Osteoblast (primary cell): ENCODE measurements at places on chromosomes 1 and 21. TPM values are rescaled to one million over a fixed set of nuclear protein-coding genes. Genes with fewer than 3 reads are reported as not detected.

Gene PRAMEF27
- total RNA-seq: not detected in 2 replicates

Gene EVA1C
- 5.0 and 8.0 TPM in 2 replicates for total RNA-seq

Gene SPRR2F
- not detected in 2 replicates for total RNA-seq

Gene OR2L2
- total RNA-seq: under 0.01 TPM in 2 replicates

Gene STUM
- under 0.01 TPM in 1 of 2 replicates, not detected in the other for total RNA-seq

- DNase-seq: no peak
These were observed 125.6 kb downstream of the URB2 start for GRCh38 chr1:229751610-229752009.

DNA sequence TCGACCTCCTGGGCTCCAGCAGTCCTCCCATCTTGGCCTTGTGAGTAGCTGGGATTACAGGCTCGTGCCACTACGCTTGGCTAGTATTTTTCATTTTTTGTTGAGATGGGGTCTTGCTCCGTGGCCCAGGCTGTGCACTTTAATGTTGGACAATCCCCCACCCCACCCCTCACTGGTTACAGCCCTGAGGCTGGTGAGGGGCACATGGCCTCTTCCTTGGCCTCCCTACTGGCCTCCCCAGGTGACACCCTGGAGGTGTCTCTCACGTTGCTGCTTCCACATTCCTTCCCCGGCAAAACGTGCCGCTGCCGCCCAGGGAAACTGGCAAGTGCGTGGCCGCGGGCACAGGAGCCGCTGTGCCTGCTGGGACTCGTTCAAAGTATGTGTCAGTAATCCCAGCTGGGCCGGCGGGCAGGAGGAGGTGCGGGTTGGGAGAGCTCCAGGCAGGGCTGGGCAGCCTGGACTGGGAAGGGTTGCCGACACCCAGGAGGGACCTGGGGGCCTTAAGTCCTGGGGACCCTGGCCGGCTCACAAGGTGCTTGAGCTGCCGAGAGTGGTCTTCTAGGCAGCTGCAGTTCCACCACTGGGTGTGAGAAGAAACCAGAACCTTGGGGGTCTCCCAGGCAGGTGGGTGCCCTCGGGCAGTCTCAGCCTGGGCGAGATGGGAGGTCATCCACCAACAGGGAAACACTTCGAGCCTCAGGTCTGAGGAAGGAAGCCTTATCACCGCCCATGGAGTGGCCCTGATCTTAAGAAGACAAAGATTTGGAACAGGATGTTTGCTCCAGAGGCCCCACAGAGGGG lies 6.5 kb downstream of the WNT3A start:
- peak; percentile 81 for DNase-seq

- no peak for DNase-seq
These were observed 16.6 kb downstream of the STX12 start for GRCh38 chr1:27789540-27790041.

DNA sequence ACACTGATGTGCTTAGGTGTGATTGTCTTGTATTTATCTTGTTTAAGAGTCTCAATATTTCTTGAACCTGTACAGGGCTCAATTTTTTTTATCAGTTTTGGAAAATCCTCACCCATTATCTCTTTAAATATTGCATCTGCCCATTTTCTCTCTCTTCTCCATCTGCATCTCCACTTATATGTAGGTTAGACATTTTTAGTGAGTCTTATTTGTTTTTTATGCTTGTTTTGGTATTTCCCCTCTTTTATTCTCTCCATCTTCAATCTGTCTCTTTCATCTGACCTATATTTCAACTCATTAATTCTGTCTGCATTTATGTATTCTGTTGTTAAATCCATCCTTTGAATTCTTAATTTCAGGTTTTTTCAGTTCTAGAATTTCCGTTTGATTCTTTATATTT lies 32.9 kb upstream of the SHCBP1L start:
- DNase-seq: no peak

- no peak for DNase-seq
These were observed 206.5 kb downstream of the TNR start for GRCh38 chr1:175536921-175537320.

DNA sequence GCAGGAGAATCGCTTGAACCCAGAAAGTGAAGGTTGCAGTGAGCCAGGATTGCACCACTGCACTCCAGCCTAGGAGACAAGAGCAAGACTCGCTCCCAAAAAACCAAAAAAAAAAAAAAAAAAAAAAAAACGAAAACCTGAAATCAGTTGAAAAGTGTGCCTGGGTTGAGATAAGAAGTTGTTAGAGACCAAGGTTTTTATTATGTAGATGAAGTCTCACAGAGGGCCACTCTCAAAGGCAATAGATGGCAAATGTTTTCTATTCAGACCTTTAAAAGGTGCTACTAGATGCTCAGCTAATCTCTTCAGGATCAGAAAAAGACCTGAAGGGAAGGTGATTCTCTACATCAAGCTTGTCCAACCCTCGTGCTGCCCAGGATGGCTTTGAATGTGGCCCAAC lies 17.6 kb downstream of the CAPN2 start:
- no peak for DNase-seq

DNA sequence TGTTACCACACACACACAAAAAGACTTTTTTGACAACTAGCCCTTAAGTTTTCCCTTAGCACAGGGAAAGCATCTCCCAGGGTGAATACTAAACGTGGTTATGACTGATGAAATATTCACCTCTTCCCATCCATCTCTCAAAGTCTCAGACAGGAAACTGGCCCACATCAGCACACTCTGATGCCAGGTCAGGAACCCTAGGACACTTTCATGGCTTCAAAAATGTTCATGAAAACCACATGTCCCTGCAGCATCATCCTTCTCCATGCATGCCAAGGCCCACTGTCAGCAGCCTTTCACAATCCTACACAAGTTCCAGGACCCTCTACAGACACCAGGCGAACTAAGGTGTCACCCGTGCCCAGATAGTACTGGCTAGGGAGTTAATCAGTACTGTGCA lies 68.7 kb downstream of the DNTTIP2 start:
- DNase-seq: no peak

- no peak for DNase-seq
These were observed 812.8 kb upstream of the BRINP3 start for GRCh38 chr1:191290441-191290840.

DNA sequence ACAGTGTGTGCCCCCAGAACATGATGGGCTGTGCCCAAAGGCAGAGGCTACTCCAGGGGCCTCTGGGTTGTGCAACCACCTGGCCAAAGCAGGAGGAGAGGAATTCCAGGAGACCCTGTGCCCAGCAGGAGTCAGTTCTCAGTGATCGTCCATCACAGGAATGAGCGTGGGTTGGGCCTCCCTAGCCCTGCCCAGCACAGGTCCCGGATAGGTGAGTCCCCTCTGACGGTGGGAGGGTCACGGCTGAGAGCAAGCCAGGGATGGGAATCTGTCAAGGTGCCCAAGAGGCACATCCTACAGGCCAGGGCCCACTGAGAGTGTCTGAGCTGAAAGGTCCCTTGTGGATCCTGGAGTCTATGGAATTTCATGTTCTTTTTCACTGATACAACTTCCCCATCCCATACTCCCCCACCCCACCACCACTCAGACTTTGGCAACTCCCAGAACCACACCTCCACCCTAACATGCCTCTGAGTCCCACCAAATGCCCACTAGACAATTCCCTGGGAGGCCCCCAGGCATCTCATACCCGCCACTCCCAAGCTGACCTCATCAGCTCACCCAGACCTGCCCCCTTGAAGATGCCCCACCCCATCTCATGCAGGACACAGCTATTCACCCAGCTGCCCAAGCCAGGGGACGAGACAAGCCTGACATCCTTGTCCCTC lies 3.1 kb downstream of the GJB4 start:
- peak; percentile 42 for DNase-seq

GRCh38 chr1:178025613-178026356 lies 55.9 kb upstream of the SEC16B start:
- DNase-seq: no peak
